NB4 (cell line): ENCODE measurements at places on chromosomes 11 and 22.

- no peak for DNase-seq
Measured at GRCh38 chr11:3867209-3868091, 12.0 kb downstream of the STIM1 start.

DNA sequence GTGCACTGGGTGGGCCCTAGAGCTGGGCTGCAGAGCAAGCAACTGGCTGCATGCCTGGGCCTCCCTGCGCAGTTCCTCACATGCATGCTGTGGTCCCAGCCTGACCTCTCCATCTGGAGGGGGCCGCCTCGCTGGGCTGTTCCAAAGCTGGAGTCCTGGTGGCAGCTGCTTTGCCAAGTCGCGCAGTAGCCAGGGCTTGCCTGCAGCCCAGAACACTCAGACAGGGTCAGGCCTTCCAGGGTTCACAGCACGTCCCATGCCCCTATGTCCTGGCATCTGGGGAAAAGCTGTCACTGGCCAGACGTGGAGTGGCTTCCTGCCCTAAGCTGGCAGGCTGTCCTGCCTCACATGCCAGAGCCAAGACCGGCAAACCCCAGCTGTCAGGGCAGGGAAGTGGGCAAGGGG is 16.5 kb upstream of the CDC42EP2 start:
- no peak for DNase-seq

DNA sequence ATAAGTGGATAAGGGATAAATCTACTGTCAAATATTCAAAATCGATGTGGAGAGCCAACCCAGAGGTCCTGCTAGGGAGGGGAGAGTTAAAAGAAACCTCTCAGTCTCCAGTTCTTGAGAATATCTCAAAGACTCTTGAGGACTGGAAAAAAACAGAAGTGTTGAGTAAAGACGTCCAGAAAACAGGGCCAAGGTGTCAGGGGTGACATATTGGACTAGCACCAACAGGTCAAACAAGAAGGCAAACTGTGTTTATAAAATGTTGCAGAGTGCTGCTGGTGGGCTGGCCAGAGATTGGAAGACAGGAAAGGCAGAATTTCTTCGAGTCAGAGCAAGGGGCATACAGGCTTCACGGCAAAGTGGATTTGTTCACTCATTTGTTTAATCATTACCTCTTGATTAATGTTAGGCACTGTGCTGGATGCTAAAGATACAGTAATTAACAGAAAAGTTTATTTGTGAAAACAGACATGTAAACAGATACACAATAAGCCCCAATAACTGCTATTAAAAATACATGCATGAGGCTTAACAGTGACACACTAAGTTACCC is 33.7 kb upstream of the SMPD1 start:
- DNase-seq, result no peak

DNA sequence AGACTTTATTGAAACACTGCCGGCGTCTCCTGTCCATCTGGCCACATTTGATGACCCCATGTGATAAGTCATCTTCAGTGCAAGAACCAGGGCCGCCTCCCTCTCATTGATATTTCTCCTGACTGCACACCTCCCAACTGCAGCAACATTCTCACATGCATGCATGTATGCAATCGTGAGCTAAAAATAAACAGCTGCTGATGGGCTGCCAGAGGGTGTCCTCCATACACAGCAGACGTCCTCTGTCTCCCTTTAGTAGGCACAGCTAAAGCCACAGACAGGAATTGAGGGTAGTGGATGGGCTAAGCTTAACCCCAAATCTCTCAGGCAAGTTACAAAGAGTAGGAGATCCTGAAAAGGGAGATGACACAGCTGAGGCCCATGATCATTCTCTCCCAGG is 106.7 kb upstream of the HSD17B12 start:
- DNase-seq, result no peak

DNA sequence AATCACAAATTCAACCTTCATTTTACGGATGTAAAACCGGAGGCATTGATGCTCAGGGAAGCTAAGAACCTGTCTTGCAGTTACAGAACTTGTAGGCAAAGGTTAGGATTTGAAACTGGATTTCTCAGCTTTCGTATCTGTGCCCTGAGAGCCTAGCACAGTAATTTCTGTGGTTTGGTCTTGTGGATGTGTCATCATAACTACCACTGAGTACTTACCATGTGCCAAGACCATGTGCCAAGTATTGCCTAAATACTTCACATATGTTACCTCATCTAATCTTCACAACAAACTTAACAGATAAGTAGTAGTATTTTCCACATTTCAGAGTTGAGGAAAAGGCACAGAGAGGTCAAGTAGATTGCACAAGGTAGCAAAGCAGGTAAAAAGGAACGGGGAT is 140.7 kb downstream of the NXPE2 start:
- DNase-seq, result peak; percentile 2

DNA sequence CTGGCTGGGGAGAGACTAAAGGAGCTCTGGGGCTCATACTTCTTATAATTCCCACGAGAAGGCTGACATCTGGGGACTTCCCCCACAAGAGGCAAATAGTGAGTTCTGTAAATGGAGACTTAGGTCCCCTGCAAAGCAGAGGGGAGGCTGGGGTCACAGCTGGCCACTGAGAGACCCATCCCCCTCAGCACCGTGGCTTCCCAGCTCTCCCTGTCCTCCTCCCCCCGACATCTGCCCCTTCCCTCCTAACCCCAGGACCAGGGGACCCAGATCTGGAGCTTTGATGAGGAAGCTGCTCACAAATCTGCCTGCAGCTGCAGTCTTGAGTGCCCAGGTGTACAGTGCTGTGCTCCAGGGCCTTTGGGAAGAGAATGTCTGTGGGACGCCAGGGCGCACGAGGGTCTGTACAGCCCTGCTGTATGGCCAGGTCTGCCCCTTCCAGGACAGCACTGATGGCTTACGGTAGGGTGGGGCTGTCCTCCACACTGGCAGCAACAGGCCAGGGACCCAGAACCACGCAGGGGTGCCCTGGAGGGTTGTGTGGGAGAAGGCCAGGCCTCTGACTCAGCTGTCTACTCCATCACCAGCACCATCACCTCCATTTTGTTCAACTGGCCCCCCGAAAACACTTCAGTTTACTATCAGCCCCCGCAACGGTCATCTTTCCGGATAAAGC is 1.1 kb downstream of the RGL4 start:
- no peak for DNase-seq

GRCh38 chr11:16561150-16561549 is 177.3 kb upstream of the C11orf58 start:
- no peak for DNase-seq

DNA sequence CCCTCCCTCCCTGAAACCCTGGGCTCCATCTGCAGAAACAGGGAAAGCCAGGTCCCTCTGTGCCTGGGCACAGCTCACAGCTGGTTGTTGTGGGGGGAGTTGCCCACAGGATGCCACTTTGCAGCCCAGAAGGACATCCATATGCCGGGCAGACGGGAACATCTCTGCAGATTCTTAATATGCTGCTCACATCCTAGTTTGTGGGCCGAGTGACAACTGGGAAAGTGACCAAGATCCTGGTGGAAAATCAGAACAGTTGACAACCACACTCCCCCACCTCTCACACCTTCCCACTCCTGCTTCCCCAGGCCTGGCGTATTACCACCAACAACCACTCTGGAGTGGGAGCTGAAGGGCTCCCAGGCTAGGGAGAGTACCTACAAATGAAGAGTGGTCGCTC is 7.3 kb upstream of the SCGB1A1 start:
- DNase-seq, result no peak

- DNase-seq, result no peak
Measured at GRCh38 chr11:45537614-45538013, 127.8 kb downstream of the CHST1 start.

GRCh38 chr11:134815404-134815803 is 403.4 kb upstream of the B3GAT1 start:
- DNase-seq, result no peak

GRCh38 chr11:28463826-28464225 is 355.6 kb downstream of the METTL15 start:
- DNase-seq, result no peak

DNA sequence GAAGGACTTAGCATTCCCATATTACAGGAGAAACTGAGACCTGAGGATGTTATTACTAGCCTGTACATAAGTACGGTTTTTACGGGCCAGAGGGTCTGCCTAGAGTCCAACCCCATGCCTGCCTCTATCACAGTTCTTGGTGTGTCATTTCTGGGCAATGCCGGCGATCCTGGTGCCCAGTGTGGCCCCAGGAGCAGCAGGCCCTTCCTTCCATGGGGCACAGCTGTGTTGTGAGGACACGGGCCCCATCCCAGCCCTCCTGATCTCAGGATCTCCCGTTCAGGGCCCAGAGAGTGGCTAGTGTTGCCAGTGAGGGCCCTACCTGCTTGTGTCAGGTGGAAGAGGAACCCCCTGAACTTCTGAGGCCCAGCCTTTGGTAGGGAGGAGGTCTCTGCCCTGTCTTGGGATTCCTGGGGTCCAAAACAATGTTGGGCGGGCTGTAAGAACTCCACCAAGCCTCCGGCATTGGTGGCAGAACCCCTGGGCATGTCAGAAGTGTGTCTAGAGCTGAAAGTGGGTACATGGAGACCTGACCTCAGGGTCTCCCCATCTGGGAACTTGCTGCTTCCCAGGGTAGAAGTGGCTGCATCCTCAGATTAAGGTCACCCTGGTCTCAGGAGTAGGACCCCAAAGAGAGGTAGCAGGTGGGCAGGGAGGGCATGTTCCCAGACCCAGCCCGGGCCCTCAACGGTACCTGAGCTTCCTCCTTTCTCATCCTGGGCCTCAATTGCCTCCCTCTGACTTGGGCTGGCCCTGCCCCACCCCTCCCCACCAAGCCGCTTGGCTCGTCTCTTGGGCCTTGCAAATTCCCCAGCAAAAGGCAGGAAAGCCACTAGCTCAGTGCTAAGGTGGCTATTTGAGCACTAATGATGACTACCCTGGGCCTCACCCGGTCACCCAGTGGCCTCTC is 74.6 kb upstream of the KCNQ1OT1 start:
- DNase-seq, result no peak

- DNase-seq, result no peak
Measured at GRCh38 chr11:92495107-92495793, 270.6 kb downstream of the FAT3 start.

GRCh38 chr22:23485490-23485889 is 94.6 kb downstream of the IGLL1 start:
- no peak for DNase-seq

GRCh38 chr22:40462195-40462984 is 92.0 kb downstream of the SGSM3 start:
- peak; percentile 50 for DNase-seq

- DNase-seq, result peak; percentile 45
Measured at GRCh38 chr11:125591649-125592304, 875 bp upstream of the STT3A start.

DNA sequence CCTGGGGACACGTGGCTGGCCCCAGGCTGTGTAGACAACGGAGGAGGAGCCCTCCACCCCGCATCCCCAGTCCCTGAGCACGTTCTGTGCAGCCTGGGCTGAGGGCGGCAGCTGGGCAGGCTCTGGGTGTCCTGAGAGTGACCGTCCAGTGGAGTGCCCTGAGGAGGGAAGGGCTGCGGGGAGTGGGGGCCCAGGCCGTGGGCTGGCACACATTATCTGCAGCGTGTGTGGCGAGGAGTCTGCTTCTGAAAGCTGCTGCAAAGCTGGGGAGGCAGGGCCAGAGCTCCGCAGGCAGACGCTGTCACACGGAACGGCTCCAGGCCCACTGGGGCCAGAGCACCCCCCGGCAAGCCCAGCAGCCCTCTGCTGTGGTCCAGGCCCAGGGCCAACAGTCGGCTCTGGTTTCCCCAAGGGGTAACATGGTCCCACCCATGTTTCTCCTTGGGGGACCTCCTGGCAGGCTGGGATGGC is 835 bp upstream of the ANO9 start:
- DNase-seq, result no peak

GRCh38 chr11:1223346-1224110 is 662 bp downstream of the MUC5B start:
- DNase-seq, result no peak

GRCh38 chr11:15471048-15471894 is 356.5 kb downstream of the INSC start:
- no peak for DNase-seq

DNA sequence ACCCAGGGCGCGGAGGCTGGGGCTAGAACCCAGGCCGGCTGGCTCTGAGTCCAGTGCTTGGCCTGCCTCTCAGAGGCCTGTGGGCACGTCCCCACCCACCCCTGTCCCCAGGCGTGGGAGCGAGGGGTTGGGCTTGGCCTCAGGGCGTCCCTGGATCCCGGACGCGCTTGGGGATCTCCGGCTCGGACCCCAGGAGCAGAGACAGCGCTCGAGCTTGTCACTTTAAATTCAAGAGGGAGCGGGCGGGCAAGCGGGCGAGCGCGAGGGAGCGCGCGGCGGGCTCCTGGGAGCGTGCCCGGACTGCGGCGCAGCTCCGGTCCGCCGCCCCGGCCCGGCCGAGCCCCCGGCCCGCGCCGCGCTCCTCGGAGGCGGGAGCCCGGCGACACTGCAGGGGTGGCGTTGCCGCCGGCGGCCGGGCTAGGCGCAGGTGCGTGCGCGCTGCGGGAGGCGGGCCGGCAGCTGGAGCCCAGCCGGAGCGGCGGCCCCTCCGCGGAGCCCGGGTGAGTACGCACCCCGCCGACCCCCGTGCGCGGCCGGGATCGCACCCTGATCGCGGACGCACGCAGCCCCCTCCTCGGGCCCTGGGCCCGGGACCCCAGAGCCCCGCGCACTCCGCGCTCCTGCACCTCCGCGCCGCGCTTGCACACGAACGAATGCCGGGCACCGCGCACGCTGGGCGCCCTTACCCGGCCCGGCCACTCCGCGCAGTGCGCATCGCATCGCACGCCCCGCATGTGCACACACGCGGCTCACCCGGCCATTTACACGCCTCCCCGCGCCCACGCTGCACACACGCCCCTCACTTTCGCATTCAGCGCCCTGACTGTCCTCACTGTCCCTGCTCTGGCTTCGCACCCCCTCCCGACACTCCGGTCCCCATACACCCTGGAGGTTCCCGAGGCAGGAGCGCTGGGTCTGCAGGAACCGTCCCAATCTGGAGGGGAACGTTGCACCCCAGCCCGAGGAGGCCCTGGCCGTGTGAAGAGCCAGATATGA is at the start of gene SYT12:
Gene SYT12 (plus strand): TSS at position 174 of the 996 bp plus-strand sequence. CDS start 7,011 bp downstream, outside the sequence.
- DNase-seq, result peak; percentile 11

DNA sequence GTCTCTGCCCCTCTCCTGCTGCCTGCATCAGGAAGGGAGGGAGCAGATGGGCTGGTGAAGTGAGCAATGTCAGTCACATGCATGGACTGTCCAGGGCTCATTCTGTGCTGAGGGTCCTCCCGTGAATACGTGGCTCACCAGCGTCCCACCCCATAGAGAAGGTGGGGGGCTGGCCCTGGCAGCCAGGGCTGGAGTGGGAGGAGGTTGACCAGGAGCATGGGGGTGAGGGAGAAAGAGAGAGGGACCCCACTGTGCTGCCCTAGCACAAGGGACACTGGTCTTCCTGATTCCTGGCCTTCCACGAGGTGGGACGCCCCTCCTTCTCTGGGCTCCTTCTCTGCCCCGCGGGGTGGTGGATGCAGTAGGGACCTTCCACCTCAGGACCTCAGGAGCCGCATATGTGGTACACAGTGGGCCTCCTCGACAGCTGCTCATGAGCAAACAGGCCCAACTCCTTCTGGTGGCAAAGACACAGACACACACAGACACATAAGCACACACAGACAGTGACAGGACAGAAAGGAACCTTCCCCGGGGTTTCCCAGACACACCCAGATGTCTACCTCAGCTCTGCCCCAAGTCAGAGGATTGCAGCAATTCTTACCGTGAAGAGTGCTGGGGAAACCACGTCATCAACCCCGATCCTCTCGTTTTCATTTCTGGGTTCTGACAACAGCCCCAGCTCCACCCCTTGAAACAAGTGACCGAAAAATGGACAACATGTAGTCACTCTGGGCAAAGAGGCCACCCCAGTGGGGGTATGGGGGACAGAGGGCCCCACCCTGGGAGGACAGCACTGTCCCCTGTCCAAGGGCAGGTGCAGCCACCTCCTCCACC is 3.6 kb upstream of the APOBEC3A start:
- peak; percentile 56 for DNase-seq

GRCh38 chr22:27420817-27421361 is 380.7 kb downstream of the MN1 start:
- DNase-seq, result no peak

GRCh38 chr11:117185736-117186430 is 7.3 kb downstream of the SIDT2 start:
- DNase-seq, result peak; percentile 53
